ENCODE measurements at places on chromosomes 1 and 21.

DNA sequence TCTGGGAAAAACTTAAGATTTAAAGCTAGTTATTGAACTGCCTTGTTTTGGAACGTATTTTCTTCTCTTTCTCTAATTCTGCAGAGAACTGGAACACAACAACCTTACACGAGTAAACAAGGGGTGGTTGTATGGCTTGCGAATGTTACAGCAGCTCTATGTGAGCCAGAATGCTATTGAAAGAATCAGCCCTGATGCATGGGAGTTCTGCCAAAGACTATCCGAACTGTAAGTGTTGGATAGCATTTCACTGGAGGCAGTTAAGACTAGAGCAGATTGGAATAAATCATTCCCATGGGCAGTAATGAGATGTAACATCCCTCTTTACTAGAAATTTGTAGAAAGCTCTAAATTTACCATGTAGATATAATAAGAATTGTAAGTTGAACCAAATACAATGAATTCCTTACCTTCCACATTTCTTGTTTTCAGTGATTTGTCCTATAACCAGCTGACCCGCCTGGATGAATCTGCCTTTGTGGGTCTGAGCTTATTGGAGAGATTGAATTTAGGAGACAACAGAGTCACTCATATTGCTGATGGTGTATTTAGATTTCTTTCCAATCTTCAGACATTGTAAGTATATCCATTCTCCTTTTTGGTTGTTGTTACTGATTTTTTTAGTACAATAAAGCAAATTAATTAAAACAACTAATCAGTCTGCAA, 22.9 kb downstream of the LRIG2 start:
- DNase-seq = no peak

- no peak for DNase-seq
Observed at GRCh38 chr1:44616284-44616990, 57.8 kb downstream of the TMEM53 start.

DNA sequence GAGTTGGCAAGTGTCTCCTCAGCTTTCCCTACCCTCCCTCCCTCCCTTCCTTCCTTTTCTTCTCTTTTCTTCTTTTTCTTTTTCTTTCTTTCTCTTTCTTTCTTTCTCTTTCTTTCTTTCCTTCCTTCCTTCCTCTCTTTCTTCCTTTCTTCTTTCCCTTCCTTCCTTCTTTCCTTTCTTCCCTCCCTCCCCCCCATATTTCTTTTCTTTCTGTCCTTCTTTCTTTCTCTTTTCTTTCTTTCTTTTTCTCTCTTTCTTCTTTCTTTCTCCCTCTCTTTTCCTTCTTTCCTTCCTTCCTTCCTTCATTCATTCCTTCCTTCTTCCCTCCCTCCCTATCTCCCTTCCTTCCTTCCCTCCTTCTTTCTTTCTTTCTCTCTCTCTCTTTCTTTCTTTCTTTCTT, 18.6 kb upstream of the TTC22 start:
- no peak for DNase-seq

- DNase-seq = peak; percentile 75
Observed at GRCh38 chr1:150548632-150549495, at the start of gene ADAMTSL4. Gene ADAMTSL4, plus strand, starts transcription at chr1:150549408. Its CDS starts 2,881 bp downstream, at chr1:150552289.

DNA sequence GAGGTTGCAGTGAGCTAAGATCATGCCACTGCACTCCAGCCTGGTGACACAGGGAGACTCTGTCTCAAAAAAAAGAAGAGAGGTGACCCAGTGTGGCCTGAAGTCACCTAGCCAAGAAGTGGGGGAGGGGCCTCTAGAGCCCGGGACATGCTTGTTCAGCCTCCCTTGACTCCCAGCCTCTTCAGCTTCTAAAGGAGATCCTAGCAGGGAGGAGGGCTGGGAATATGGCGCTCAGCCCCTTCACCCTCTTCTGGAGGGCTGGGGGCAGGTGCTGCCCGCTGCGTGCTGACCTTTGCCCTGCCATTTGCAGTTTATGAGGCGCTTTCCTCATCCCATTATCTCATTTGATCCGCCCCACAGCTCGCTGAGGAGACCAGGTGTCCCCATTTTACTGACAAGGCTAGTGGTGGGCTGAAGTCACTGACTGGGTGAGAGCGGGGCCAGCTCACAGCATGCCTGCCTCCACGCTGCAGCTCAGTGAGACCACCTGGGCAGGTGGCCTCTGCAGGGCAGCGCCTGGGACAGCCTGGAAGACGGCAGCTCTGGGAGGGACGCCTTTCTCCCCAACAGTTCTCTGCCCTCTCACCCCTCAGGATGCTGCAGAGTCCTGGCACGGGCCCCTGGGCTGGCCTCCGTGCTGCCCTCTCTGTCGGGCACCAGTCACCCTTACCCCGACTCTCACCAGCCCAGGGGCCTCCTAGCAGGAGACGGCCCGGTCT, 7.5 kb downstream of the ELF3 start:
- no peak for DNase-seq

- DNase-seq = no peak
Observed at GRCh38 chr1:14698314-14698713, 99.8 kb downstream of the KAZN start.

DNA sequence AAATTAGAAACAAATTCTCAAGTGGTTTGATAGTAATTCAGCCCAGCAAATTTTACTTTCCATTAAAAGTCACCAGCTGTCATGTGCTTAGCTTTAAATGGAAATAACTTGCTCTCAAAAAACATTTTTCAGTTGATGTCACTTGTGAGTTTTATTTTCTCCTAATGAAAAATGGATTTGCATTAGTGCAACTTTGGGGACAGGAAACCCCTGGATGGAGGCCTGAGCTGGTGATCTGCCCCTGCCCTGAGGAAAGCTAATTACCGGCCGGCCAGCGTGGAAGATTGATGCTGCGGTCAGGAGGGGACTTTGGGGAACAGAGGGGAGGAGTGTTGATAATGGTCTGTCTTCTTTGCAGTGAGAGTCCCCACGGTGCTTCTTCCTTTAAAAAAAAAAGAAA, 66.8 kb upstream of the ANGPTL1 start:
- DNase-seq = no peak

DNA sequence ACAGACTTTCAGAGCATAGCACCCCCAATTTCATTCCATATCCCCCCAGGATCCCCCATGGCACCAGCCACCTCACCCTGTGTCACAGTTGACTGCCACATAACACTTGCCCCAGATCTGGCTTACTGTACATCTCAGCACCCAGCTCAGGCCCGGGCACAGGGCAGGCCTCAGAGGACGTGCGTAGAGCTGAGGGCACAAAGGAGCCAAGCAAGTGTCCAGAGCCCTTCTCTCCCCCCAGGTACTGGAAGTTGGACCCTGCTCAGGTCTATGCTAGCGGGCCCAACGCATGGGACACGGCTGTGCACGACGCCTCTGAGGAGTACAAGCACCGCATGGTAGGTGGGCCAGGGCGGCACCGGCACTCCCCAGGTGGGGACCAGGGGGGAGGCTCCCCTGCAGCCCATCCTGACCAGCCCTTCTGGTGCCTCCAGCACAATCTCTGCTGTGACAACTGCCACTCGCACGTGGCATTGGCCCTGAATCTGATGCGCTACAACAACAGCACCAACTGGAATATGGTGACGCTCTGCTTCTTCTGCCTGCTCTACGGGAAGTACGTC, 8.0 kb upstream of the SYTL1 start:
- DNase-seq = no peak

DNA sequence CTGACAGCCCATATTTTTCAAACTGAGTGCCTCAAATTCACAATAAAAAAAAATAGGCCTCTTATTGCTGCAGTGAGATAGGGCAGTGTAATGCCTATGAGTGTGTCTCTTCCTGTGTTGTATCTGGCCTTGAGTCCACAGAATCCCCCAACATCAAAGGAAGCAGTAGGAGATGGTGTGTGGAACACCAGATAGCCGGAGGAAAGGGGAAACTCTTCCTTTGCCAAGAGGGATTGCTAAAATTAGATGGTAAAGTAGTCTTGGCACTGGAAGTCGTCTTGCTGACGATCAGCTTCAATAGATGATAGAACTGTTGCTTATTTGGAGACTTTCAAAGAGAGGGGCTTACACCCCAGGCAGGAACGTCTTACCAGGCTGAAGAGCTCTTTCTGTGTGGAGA, 51.8 kb downstream of the RUNX1 start:
- no peak for DNase-seq
